MCF 10A (cell line): ENCODE measurements at places on chromosomes 1 and 21. TPM values are rescaled to one million over a fixed set of nuclear protein-coding genes. Genes with fewer than 3 reads are reported as not detected.
A peak's percentile ranks its signal among the peaks of the same experiment; 100 is the strongest.

Gene TDRD5
- total RNA-seq, result 0.12 TPM in 1 of 2 replicates, not detected in the other

DNA sequence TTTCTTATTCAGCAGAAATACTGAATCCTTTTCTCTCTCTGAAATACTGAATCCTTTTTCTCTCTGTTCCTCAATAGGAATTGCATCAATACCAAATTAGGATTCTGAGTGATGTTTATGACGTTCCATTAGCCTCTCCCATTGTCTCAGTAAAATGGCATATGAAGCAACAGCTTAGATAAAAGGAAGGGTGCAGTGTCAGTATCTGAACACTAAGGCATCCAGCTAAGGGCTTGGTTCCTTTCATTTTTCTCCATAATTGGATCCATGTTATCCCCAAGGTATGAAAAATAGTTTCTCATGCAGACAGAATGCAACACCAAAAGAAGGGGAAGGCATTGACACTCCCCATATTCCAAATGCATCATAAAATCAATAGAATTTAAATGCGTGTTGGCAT is 61.5 kb upstream of the RAVER2 start:
- no peak for DNase-seq

DNA sequence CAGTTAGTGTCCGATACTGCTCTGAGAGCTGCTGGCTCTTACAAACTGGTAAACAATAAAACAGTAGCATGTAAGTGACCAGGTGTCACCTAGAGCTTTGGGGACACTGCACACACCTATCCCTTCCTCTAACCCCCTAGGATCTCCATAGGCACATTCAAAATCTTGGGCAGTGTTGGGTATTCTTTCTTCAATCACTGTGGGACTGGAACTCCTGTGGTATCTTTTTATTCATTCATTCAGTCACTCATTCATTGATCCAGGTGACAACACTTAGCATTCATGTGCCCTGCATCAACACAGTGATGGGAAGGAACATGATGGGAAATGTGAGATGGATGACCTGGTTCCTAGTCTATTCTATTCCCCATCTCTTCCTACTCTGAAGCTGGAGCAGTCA is 73.9 kb downstream of the HHAT start:
- DNase-seq, result no peak

DNA sequence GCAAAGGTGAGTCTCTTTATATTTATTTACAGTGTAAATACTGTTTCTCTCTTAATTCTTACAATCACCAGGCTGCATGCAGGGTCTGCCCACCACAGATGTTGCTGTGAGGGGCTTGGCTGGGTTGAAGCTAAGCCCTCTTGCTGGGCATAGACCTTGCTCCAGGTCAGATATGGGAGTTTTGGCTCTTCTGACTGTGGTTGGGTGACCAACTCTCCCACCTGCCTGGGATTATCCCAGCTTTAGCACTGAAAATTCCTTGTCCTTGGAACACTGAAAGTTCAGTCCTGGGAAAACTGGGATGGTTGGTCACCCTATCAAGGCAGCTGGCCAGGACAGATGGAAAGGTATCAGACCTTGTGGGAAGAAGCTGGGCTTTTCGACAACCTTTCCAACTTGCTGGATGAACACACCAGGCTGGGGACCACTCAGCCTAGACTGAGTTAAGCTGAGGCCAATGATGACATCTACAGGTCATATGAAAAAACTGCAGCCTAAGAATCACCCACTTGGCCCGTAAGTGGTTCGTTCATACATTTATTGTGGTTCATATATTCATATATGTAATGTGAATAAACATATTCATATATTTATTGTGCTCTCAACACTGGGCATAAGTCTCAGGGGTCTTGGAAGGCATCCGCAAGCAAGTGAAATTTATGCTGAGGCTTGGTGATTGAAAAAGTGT is 26.6 kb upstream of the HPDL start:
- DNase-seq, result peak; percentile 81

- no peak for DNase-seq
These were observed 33.2 kb downstream of the KCNK1 start for GRCh38 chr1:233647073-233647472.

DNA sequence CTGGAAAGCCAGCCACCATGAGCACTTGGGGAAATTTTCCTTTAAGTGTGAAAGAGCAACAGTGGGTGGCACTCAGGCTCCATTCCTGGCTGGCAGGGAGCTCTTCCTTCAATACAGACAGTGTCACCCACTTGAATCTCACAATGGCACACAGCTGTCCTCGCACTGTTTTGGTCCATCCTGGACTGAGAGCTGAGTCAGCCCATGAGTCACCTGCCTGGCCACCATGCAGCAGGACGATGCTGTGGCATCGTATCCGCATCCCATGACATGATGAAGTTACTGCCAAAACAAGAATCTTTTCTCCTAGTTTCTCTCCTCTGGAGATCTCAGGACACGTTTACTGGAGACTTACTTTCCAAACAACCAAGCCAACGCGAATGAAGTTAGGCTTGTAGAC is 6.0 kb downstream of the TMPRSS2 start:
- DNase-seq, result peak; percentile 16
